ENCODE measurements at places on chromosomes 4 and X. TPM values are rescaled to one million over a fixed set of nuclear protein-coding genes. Genes with fewer than 3 reads are reported as not detected.

- no peak for DNase-seq
Measured at GRCh38 chr4:99362768-99363167, 10.2 kb upstream of the ADH1C start.

GRCh38 chrX:38103857-38104812 lies 97.8 kb downstream of the SYTL5 start:
- DNase-seq: no peak

The FGF2 gene
- 45.0 TPM for total RNA-seq

- DNase-seq: no peak
Measured at GRCh38 chr4:106753426-106753825, 282.7 kb downstream of the DKK2 start.

DNA sequence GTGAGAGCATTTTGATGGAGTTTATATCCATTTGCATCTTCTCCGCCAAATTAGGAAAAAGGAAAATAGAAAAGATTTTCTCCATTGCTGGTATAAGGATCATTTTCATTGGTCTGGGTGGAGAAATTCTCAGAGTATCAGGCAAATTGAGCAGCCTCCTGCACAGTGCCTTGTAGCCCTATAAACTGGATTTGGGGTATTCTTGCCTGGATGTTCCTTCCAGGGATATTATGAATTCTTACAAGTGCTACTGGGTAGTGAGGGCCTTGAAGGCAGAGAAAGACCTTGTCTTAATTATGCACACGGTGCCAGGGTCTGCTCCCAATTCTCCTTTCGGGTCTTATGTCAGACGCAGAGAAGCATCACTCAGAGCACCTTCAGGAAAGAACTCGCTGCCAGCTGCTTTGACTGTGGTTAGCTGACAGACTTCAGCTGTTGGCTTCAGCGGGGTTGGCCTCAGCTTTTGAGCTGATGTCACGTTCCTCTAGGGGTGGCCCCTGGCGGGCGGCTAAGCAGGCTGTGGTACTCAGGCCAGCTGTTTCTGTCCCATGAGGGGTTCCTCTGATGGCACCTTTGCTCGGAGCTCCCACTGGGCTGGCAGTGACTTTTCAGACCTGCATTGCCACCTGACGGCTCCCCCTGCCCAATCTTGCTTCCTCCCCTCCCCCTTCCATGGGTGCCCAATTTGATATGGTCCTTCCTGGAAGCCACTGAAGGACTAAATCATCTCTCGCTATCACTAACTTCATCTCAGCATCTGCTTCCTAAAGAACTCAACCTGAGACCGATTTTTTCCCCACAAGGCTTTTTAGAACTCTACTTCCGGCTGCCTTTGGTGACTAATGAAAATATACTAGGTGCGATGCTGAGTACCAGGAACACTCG lies 519.5 kb downstream of the BCOR start:
- DNase-seq: peak; percentile 24

DNA sequence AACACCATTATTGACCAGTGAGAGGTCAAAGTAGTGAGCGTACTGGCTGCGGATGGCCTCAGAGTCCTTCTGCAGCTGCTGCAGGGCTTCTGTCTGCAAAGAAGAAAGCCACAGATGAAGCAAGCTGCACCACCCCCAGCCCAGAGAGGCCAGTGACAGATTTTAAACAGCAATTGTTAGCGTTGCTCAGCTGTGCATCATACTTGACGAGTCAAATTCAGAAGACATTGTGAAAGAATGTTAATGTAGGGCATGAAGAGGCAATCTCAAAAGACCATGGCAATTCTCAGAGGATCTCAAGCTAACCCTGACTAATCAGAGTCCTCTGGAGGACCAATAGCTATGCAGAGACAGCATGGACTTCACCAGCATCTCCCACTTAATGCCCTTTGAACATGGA lies 16.6 kb downstream of the DKC1 start:
- DNase-seq: no peak

DNA sequence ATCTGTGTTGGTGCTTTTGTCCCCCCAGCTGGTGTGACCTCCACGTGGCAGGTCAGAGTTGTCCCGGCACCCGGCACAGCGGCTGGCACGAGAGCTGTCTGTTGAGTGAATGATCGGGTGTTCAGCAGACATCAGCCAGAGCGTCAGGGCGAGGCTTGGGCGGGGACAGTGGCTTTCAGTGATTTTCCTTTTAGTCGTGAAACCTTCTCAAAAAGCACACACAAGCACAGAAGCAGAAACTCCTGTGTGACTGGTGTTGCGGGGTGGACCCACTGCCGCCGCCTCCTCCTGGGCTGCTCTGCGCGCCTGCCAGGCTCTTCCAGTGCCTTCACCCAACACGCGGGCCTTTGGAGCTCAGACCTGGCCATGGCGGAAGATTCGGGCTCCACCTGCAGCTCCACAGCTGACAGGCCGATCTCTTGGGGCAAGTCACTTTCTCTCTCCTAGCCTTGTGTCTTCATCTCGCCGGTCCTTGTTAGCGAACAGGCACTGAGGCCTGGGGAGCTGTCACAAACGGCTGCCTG lies 51.4 kb upstream of the HGFAC start:
- no peak for DNase-seq

DNA sequence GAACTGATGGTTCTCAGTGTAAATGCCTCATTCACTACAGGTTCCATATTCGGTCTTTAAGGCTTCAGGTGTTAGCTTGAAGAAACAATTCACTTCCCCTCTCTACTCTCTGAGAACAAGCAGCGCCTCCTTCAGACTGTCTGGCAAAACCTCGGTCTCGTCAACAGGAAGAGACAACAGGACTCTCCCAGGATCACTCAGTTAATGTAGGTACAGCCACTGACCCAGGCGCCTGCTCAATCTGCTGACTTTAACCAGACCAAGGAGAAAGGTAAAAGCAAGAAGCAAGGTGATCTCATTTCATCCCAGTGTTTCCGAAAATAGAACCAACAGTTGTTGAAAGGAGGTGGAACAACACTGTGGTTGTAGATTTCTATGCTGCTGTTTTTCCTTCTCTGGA lies 102.2 kb downstream of the SLC2A9 start:
- no peak for DNase-seq

GRCh38 chrX:8657883-8658282 lies 74.1 kb downstream of the ANOS1 start:
- no peak for DNase-seq

- no peak for DNase-seq
Measured at GRCh38 chrX:19698122-19698521, 182.8 kb upstream of the MAP3K15 start.

The HS3ST1 gene
- 6.3 TPM for total RNA-seq

The CC2D2A gene
- total RNA-seq: 6.3 TPM

The AKAP4 gene
- total RNA-seq: not detected

- DNase-seq: no peak
Measured at GRCh38 chrX:74438764-74439163, 17.5 kb downstream of the SLC16A2 start.

The HSFX2 gene
- not detected for total RNA-seq

The C4orf54 gene
- total RNA-seq: not detected

DNA sequence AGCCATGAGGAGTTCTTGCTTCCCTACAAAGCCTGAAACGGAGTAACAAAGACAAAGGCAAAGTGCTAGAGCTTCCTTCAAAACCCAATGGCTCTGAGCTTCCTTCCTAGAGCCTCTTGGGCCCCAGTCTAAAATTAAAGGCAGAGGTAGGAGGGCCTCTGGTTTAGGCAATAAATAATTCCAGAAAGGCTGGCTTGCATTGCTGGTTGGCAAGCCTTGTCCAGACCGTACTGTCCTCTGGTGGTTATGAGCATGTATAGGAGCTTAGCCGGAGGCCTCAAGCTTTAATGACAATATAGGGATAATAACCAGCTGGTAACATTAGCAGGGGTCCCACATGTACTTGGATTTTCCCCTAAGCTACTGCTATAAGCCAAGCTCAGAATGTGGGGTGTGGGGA lies 237.3 kb downstream of the AR start:
- no peak for DNase-seq

The ENPEP gene
- total RNA-seq: 1.2 TPM

GRCh38 chrX:139020801-139021200 lies 309.3 kb upstream of the FGF13 start:
- no peak for DNase-seq

GRCh38 chr4:79820427-79820826 lies 252.6 kb downstream of the ANTXR2 start:
- no peak for DNase-seq

DNA sequence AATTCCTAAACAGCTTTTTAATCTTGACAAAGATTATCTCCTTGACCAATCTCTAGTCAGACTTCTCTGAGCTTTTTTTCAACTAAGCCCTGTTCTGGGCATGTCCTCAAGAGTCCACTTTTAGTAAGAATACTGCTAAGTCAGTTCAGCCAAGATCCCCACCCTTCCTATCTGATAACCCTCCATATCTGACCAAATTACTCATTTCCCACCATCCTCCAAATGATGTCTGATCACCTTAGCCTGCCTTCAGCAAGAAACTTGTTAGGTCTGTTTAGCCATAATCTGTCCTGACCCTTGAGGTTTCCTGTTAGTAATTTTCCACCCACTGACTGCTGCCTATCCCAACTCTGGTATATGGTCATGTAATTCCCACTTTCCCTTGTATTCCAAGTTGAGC lies 65.2 kb downstream of the FAM13A start:
- DNase-seq: no peak

The THAP9 gene
- total RNA-seq: 5.1 TPM

- no peak for DNase-seq
Measured at GRCh38 chrX:15977644-15978043, 123.0 kb upstream of the AP1S2 start.

DNA sequence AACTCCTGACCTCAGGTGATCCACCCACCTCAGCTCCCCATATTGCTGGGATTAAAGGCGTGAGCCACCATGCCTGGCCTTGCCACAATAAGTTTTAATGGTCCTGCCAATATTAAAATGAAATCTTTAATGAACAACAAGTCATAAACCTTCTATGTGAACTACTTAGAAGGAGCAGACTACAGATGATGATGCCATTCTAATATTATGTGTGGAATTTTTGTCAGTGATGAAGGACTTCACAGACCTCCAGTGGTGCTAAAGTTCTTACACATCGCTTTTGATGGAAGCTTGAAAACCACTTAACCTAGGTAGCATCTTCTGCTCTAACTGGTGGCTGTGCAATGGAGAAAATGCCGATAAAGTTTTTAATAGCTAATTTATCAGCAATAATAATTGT lies 331.4 kb downstream of the CCSER1 start:
- DNase-seq: no peak

GRCh38 chr4:158996669-158997074 lies 106.2 kb upstream of the RAPGEF2 start:
- no peak for DNase-seq

GRCh38 chrX:153643431-153644351 lies 3.3 kb upstream of the DUSP9 start:
- DNase-seq: no peak

DNA sequence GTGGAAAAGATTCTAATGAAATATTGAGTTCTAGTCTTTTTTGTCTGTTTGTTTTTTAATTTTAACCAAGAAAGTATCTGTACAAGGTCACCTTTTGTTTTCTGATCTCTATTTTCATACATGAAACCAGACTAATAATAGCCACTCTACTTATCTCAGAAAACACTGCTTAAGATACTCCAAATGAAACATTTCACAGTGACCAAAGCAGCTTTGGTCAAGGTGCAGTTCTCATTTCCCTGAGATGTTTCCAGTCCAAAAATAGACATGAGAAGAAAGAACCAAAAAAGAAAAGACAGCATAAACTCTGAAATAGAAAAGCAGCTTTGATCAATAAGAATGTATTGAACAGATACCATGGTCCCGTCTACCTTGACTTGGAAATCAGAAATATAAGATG lies 782.8 kb downstream of the RAB28 start:
- no peak for DNase-seq

- no peak for DNase-seq
Measured at GRCh38 chr4:1475277-1476139, 69.3 kb upstream of the NKX1-1 start.

The MAMLD1 gene
- total RNA-seq: 4.5 TPM

The CPZ gene
- total RNA-seq: 0.81 TPM
